Activated CD8-positive, alpha-beta memory T cell treated with anti-CD3 and anti-CD28 coated beads, Interleukin-2, amount 10 ng/mL, durations not matched to agents 7 days and 5 days (primary cell): ENCODE measurements at places on chromosomes 3 and 15. TPM values are rescaled to one million over a fixed set of nuclear protein-coding genes. Genes with fewer than 3 reads are reported as not detected.

The ROPN1 gene
- not detected for total RNA-seq

The SCG5 gene
- total RNA-seq = 4.3 TPM

The ATP8B4 gene
- total RNA-seq = 69.2 TPM

The SLC22A13 gene
- 1.1 TPM for total RNA-seq

The NOX5 gene
- total RNA-seq = 0.06 TPM

The UROC1 gene
- not detected for total RNA-seq
